ENCODE measurements at places on chromosomes 4 and X.

GRCh38 chr4:147056940-147057610 lies 111.4 kb upstream of the TTC29 start:
- DNase-seq: no peak

DNA sequence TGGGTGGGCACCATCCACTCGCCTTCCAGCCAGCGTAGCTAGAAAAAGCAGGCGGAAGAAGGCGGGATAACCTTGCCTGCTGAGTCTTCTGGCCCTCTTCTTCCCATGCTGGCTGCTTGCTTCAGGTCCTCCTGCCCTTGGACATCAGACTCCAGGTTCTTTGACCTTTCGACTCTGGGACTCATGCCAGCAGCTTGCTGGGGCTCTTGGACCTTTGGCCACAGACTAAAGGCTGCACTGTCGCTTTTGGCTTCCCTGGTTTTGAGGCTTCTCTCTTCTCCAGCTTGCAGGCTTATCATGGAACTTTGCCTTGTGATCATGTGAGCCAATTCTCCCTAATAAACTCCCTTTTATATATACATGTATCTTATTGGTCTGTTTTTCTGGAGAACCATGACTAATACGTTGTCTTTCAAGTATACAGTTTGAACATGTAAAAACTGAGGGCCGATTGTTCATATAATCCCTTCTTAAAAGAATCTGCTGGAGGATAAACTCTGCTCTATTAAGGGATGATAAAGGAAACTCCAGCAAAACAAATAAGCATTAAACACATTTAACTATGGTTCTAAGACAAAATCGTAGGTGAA lies 116.6 kb upstream of the LCORL start:
- no peak for DNase-seq

DNA sequence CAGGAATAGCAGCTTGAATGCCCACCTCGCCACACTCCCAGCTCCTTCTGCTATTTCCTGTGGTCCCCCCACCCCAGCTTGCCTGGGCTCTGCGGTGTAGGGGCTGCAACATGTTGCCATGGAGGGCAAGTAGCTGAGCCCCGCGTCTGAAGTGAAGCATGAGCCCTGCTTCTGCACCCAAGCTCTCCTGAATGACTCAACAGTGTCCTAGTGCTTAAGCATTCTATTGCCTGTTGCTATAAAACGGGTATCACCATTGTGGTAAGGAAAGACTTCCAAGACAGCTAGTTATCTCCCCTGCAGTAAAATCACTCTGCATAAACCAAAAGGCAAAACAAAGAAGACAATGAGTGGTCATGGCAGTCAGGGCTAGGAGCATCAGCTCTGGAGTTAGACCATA lies 31.4 kb upstream of the SPATA4 start:
- DNase-seq: no peak

- no peak for DNase-seq
These were observed 6.1 kb upstream of the PDHA2 start for GRCh38 chr4:95833711-95834194.

- peak; percentile 46 for DNase-seq
These were observed 1.3 kb upstream of the MAMLD1 start for GRCh38 chrX:150361777-150362351.

- no peak for DNase-seq
These were observed 15.9 kb upstream of the PIM2 start for GRCh38 chrX:48934581-48935300.

- DNase-seq: no peak
These were observed 39.1 kb downstream of the ANOS1 start for GRCh38 chrX:8692871-8693270.

GRCh38 chr4:142092941-142093340 lies 456.6 kb downstream of the IL15 start:
- no peak for DNase-seq

DNA sequence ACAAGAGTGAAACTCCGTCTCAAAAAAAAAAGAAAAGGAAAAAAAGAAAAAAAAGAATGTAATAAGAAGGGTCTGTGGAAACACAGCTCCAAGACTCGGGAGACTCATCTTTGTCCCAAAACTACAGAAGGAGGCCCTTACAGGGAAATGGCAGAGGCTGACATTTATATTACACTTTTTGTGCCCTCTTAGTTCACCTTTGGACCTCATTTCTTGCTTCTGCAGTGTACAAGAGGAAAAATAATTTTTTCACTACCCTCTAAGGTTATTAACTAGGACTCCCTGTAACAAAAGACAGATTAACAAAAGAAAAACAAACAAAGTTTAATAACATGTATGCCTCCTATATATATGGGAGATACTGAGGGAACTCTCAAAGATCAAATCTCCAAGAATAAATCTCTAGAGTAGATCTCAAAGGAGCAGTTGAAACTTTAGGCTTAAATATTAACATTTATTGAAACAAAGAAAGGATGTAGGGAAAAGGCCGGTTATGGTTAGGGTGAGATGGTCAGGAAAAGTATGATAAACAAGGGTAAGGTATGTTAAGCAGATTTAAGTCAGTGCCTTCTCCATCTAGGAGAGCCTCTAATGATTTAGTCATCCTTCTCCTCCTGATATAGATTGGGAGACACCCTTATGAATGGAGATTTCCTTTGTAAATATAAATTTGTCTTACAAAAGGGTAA lies 121.3 kb upstream of the JADE1 start:
- no peak for DNase-seq

DNA sequence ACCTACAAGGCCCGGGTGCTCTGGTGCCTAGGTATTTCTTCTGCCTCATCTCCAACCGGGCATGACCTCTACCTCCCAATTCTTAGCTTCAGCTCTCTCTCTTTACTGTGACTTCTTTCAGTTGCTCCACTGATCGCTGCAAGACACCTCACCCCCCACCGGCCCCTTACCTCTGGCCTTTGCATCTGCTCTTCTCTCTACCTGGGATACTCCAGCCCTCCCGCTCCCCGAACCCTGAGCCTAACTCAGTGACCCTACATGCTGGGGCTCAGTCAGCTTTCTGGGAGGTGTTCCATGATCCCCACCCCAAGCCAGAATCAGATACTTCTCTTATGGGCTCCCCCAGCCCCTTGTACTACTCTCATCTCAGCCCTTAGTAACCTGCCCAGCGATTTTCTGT lies 99.6 kb downstream of the EFNB1 start:
- DNase-seq: no peak

- no peak for DNase-seq
These were observed 16.8 kb downstream of the CEP135 start for GRCh38 chr4:55965585-55965984.

DNA sequence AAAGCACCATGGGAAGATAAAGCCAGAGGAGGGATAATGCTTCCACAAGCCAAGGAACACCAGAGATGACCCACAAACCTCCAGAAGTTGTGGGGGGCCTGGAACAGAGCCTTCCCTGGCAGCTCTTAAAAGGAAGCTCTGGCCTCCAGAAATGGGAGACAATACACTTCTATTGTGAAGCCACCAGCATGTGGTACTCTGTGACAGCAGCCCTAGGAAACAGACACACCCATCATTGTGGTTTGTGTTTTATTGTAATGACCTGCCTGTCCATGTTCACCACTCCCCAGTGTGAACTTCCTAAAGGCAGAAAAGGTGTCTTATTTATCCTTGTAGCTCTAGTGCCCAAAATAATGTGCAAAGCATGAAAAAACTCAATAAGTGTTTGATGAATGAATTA lies 264.1 kb upstream of the GATB start:
- no peak for DNase-seq

DNA sequence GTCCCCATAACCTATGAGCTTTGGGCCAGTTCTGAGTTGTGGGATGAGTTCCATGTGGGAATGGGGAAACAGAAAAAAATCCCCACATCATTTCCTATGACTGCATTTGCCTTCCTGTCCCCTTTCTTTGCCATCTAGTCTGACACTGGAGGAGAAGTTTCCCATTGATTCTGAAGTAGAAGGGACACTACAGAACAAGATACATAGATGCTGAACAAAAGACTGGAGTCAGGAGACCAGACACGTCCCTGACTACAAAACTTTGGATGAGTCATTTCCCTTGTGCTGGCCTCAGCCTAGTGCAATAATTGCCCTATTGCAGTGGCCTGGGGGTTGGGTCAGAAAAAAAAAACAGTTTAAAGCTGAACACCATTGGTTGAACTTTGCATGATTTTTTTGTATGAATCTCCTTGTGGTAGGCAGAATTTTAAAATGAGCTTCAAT lies 22.1 kb downstream of the BEX3 start:
- DNase-seq: peak; percentile 37

GRCh38 chr4:100461807-100462605 lies 55.8 kb downstream of the EMCN start:
- no peak for DNase-seq

DNA sequence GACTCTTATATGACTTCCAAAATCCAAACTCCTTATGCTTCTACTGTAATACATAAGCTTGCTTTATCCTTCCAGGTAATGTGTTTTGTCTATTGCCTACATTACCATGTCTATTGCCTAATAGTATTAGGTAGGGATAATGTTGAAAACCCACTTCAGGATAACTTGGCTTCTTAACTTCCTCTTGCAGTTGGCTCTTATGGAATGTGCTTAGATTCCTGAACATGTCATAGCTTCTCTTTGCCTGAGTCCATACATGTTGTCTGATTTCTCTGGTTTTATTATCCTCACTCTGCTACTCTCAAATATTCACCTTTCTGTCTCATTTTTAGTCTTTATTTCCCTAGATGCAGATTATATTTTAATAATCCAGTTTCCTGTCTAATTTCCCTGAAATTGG lies 599.9 kb downstream of the IL15 start:
- no peak for DNase-seq

- no peak for DNase-seq
These were observed 566.3 kb upstream of the GALNTL6 start for GRCh38 chr4:171246948-171247347.

GRCh38 chr4:87895964-87896621 lies 63.3 kb downstream of the MEPE start:
- peak; percentile 16 for DNase-seq

- DNase-seq: peak; percentile 71
These were observed 806 bp upstream of the CD99L2 start for GRCh38 chrX:150899191-150899757.

DNA sequence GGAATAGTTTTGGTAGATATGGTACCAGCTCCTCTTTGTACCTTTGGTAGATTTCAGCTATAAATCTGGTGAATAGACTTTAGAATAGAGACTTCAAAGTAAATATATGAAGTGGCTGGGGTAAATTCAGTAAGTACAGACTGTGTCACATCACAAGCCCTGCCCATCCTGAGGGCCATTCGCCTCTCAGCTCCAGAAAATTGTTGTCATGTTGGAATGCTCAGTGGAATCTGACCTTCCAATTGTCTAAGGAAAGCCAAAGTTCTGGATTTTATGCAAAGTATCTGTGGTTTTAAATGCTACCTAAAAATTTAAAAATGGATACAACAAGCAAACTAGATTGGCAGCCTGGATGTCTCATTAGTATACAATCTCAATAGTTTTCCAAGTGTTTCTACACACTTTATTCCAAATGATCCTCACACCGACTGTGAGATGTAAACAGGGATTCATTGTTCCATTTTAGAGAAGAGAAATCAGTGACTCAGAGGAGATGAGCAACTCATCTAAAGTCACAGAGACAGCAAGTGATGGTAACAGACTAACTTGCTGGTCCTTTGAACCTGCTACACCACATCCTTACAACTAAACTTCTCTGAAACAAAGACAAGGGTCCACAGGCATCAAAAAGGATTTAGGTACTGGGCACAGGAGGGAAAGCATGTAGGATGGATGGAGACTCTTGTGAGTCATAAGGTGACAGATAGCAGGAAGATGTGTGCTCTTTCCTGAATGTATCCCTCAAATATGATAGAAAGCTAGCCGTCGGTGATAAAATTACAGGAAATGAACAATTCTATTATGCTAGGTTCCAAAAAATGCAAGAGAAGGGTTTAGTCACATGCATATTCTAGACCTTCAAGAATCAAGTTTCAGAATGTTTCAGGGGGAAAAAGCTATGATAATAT lies 127.3 kb downstream of the ATP10D start:
- no peak for DNase-seq

All from ELF-1 (cell line).